ENCODE measurements at places on chromosomes 11 and 22.

GRCh38 chr22:19331474-19331873 is 40.0 kb upstream of the CLTCL1 start:
- DNase-seq: no peak

DNA sequence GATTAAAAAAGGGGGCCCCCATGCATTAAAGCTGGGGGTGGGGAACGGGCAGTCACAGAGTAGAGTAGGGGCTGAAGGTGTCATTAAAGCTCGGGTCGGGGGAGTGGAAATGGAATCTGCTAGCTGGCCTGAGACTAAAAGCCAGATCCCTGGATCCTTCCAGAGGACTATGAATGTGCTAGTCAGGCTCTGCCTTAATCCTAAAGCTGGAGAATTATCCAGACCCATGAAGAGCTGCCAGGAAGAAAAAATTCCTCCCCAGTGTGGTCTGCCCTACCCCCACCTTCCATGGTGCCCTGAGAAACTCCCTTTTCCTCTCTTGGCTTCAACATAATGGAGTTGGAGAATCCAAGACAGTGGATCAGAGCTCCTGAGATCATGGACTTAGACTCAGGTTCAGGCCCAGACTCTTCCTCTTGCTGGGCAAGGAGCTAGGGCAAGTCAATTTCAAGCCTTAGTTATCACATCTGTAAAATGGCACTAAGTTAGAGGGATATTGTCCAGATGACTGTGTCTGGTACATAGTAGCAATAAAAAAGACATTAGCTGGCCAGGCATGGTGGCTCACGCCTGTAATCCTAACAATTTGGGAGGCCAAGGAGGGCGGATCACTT is 24.0 kb upstream of the SMTN start:
- DNase-seq: no peak

DNA sequence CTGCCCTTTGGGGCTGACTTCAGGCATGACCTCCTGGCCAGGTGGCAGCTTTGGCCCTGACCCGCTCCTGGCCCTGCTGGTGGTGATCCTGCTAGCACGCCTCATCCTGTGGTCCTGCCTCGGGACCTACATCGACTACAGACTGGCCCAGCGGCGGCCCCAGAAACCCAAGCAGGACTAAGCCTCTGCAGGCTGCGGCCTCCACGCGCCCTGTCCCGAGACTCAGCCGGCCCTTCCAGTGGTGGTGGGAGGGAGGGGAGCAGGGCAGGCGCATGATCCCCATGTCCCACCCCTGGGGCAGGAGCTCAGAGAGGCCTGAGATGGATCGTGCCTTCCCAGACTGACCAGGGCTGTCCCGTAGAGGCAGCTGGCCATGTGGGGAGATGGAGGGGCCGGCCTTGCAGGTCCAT is 2.1 kb downstream of the SMIM38 start:
- no peak for DNase-seq

DNA sequence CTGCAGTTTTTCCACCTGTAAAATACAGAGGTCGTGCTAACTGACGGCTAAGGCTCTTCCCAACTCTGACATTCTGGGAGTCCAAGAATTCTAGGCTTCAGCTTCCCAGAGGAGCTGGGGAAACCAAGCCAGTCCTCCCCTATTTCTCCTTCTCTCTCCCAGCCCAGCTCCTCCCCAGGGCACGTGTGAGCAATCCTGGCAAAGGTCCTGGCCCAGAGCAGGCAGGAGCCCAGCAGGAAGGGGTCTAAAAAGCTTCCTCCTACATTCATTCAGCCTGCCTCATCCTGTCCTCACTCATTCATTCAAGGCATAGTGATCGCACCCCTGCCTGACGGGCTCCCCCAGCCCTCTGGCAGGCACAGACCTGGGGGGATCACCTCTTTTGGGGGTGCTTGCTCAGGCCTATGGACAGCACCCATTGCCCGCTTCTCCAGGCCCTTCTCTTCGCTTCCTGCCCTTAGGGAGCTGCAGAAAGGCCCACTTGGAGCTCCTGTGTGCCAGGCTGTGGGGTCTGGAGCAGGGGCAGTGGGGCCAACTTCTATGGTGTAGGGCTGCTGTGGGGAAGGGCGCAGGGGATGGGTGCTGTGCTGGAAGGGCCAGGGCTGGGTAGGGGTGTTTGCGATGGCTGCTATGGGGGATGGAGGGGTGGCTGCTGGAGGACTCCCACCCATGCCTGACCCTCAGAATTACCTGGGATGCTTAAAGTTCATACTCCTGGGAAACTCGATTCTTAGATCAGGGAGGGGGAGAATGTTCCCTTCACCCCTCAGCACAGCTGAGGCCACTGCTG is 9.8 kb downstream of the KCNC1 start:
- DNase-seq: no peak

- no peak for DNase-seq
Observed at GRCh38 chr22:40348025-40348658, 1.8 kb downstream of the ADSL start.
